ENCODE measurements at places on chromosomes 6 and 20. TPM values are rescaled to one million over a fixed set of nuclear protein-coding genes. Genes with fewer than 3 reads are reported as not detected.

DNA sequence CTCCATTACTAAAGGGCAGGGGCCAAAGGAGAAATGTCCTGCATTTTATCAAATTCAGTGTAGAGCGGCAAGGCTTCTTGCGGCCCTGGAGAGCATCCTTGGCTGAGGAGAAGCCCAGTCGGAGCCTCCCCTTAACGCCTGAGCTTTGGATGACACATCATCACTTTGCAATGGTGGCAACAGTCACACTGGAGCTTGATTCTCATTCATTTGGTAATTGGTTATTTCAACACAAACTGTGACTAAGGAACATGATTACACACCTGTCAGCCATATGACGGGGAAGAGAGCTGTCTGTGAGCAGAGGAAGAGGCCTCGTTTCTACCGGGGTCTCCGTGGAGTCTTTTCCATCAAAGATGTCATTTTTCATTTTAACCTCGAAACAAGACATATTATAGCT is 81.4 kb downstream of the SOBP start:
- no peak for DNase-seq

- no peak for DNase-seq
These were observed 42.8 kb downstream of the STXBP5 start for GRCh38 chr6:147246853-147247635.

DNA sequence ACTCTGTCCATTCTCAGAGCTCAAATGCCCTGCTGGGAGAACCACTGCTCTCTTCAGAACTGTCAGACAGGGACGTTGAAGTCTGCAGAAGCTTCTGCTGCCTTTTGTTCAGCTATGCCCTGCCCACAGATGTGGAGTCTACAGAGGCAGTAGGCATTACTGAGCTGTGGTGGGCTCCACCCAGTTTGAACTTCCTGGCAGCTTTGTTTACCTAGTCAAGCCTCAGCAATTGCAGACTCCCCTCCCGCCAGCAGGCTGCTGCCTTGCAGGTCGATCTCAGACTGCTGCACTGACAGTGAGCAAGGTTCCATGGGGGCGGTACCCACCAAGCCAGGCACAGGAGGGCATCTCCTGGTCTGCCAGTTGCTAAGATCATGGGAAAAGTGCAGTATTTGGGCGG is 21.8 kb upstream of the UFL1 start:
- DNase-seq, result no peak

DNA sequence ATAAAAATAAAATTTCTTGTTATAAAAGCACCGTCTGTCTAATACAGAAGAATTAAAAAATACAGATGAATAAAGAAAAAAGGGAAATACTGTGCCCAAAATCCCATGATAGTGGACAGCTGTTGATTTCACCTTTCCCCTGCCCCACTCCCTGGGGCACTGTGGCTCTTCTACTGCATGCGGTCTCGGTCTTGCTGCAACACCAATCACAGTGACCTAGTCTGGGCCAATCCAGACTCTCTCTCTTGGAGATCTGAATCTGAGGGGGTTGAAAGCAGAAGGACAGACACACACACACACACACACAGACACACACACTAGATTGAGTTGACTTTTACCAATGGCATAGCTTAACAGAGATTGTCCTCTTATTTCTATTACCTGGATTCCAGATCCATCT is 70.5 kb upstream of the FYN start:
- DNase-seq, result no peak

DNA sequence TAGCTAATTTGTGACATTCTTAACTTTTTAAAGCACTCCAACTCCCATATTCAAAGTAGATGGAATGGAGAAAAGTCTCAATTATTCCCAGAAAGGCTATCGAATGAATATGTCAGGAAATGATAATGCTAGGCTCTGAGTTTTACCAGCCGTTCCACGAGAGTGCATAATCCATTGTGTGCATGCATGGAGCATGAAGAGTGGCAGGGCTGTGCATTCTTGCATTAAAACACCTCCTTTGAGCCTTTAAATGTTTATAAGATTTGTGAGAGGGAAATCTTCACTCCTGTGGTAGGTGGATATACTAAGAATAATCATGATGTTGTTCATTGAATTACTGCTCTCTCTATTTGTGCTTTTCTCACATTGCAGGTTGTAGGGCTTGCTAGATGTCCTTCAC is 178.3 kb downstream of the CARMIL1 start:
- DNase-seq, result no peak

GRCh38 chr6:42269974-42270510 is 52.4 kb upstream of the MRPS10 start:
- no peak for DNase-seq

GRCh38 chr20:14055127-14055742 is 59.9 kb downstream of the MACROD2 start:
- peak; percentile 33 for DNase-seq

DNA sequence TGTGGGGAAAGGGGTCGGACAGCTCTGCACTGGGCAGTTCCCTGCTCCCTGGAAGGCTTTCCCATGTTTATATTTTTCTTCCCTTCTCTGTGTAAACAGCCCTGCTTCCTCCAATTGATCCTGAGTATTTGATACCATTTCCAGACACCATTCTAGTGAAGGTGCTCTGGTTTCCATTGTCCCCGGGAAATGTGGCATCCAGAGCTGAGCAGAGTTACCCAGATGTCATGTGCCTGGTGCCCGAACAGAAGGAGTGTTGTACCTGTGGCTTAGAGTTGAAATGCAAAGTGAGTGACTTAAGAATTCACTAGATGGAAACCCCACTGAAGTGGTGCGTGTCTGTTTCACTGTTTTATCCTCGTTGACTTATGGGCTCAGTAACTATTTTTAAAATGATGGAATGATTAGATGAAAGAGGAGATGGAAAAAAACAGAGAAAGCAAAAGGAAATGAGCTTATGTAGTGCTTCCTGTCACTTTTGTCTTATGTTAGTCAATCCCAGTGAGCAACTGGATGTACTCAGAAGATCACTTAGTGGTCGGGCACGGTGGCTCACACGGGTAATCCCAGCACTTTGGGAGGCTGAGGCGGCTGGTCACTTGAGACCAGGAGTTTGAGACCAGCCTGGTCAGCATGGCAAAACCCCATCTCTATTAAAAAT is 83.8 kb downstream of the SASH1 start:
- DNase-seq, result no peak

- DNase-seq, result no peak
These were observed 9.6 kb downstream of the CMTR1 start for GRCh38 chr6:37442416-37443215.

DNA sequence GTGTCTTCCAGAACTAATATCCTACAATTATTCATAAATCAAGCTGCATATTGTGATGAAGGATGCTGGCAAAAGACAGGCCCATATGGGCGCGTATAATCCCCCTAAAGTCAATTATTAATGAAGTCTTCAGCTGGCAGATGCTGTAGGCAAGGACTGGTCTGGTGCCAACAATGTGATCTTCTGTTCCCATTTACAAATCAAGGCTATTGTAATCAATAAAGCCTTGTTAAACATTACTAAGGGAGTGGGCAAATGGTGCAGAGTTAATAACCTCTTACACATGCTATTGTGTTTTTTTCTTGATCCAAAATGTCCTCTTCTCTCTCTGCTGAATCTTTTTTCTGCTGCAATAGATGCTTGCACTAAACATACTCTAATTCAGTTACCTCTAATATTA is 119.0 kb downstream of the ALDH8A1 start:
- no peak for DNase-seq

DNA sequence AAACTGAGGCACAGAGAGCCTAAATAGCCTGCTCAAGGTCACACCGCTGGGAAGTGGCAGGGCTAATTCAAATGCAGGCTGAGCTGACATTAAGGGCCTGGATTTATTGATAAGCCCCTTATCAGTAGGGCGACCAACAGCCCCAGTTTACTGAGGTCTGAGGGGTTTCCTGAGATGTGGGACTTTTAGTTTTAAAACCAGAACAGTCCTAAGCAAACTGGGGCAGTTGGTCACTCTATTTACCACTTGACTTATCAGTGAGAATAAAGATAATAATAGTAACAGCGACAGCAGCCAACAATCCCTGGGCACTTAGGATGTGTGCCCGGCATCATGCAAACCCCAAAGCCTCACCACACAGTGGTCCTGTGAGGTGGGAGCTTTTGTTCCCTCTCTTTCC is 27.6 kb downstream of the PREX1 start:
- no peak for DNase-seq

GRCh38 chr20:17933121-17933520 is 35.5 kb downstream of the SNX5 start:
- no peak for DNase-seq

DNA sequence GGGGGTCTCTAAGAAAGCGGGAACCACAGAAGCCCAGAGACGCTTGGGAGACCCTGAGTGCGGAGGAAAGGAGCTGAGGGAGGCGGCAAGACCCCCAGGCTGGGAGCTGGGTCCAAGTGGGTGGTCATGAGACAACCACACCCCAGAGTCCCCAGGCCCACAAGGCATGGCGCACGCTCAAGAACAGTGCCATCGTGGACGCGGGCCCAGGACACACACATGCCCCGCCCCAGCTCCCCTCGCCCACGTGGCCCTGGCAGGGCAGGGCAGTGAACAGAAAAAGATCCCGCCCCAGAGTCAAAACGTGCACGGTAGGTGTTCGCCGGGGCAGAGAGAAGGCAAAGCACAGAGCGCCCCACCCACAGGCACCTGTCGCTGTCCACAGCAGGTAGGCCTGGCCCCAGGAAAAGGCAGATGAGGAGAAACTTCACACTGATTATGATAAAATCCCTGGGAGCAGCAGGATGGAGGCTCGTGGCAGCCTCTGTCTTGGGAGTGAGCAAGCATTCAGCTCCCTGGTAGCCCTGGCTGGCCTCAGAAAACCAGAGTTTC is 50.0 kb downstream of the BPIFB1 start:
- DNase-seq, result no peak

DNA sequence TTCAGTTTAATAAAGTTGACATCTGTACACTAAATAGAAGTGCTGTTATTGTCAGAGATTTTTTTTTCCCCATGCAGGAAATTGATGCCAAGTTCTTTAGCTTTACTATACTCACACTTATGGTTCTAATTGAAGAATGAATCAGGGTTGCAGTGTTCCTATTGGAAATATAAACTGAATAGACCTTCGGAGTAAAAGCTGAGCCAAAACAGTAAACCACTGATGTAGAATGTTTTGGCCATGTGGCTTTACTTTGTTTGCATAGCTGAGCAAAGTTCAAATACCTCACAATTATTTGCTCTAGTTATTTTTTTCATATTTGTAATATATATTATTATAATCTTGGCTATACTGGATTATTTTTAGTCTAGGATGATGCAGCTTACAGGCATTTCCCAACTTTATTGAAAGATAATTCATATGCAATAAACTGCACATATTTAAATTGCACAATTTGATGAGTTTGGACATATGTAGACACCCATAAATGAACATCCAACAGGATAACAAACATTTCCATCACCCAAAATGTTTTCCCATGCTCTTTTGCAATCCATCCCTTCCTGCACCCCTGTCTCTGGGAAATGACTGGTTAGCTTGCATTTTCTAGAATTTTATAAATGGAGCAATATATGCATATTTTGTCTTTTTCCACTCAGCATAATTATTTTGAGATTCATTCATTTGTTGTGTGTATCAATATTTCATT is 105.8 kb upstream of the NOX3 start:
- DNase-seq, result no peak

Gene XKR7
- total RNA-seq, result not detected

Gene ZNF165
- 0.17 TPM for total RNA-seq

Gene SLC17A3
- not detected for total RNA-seq

Gene DNAH8
- not detected for total RNA-seq

Gene PRR18
- not detected for total RNA-seq

Gene KIF25
- not detected for total RNA-seq

Gene BTN1A1
- not detected for total RNA-seq

Gene CRISP3
- not detected for total RNA-seq

Gene CTCFL
- not detected for total RNA-seq

Gene UBE2J1
- total RNA-seq, result 39.4 TPM

Gene CD93
- total RNA-seq, result not detected

Gene KIF13A
- total RNA-seq, result 68.7 TPM

All from HFFc6 (cell line).